ENCODE measurements at places on chromosomes 5 and 9.

DNA sequence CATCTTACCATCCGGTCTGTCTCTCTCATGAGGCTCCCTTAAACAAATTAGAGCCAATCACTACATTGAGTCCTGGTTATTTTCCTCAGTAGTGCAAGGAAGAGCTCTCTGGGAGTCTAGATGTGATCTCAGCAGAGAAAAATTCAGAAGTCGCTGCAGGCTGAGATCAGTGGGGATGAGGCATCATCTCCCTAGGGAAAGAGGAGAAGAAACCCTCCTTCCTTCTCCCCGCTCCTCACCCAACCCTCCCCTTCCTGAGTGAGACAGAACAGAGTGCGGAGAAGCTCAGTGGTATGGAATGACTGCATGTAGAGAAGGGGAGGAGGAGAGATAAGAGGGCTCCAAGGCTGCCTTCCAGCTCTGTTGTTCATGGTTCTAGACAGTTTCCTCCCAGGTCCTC is 80.5 kb downstream of the PAPPA start:
- no peak for DNase-seq

GRCh38 chr5:64811050-64811640 is 42.4 kb downstream of the CWC27 start:
- DNase-seq, result peak; percentile 6

DNA sequence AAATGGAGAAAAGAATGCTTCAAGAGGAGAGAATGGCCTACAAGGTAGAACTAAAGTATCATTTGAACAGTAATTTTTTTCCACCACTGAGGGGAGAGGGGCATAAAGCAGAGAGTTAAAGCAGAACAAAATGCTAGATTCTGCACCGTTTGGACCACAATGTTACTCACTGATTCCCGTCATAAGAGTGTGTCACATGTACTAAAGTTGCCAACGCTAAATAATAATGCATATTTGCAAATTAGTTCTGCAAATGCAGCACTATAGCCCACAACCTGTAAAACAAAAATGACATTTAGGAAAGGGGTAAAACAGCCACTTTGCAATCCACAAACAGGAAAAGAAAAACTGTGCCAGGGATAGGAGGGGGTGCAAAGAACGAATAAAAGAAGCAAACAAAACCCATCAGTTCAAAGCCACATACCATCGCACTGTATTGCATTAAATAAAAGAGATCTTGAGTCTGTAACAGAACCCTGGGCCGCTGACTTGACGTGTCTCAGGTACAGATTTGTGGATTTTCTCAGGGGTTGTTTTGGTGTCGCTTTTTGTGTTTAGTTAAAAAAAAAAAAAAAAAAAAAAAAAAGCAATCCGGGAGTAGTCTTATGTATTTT is 7.7 kb upstream of the NFIB start:
- DNase-seq, result no peak

GRCh38 chr9:99133145-99133544 is 28.2 kb downstream of the TGFBR1 start:
- no peak for DNase-seq

DNA sequence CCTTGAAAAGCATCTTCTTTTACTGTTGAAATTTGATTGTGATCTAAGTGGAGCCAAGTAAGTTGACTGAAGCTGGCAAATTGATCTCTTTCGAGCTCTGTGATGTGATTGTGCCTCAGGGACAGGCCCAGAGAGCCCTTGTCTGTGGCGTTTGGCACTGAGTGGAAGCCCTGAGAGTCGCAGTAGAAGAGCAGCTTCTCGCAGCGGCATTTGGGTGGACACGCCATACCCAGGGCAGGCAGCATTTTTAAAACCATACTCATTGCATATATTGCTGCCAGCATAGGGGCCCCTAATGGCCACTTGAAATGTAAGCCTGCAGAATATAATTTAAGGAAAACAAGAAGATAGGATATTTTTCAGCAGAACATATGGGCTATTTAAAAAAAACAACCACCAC is 894 bp downstream of the LRRTM2 start:
- no peak for DNase-seq

All from HuH-7 (cell line).